ENCODE measurements at places on chromosomes 11 and 22. TPM values are rescaled to one million over a fixed set of nuclear protein-coding genes. Genes with fewer than 3 reads are reported as not detected.

The CNIH2 gene
- 4.0 TPM for polyA plus RNA-seq

The SPTBN2 gene
- 9.3 TPM for polyA plus RNA-seq

The UPK3A gene
- polyA plus RNA-seq, result 0.28 TPM

The PLA2G3 gene
- polyA plus RNA-seq, result not detected

The TRIM51 gene
- not detected for polyA plus RNA-seq

The LRRC32 gene
- 40.0 TPM for polyA plus RNA-seq

The MYO18B gene
- 0.34 TPM for polyA plus RNA-seq

The NXPE1 gene
- polyA plus RNA-seq, result not detected

DNA sequence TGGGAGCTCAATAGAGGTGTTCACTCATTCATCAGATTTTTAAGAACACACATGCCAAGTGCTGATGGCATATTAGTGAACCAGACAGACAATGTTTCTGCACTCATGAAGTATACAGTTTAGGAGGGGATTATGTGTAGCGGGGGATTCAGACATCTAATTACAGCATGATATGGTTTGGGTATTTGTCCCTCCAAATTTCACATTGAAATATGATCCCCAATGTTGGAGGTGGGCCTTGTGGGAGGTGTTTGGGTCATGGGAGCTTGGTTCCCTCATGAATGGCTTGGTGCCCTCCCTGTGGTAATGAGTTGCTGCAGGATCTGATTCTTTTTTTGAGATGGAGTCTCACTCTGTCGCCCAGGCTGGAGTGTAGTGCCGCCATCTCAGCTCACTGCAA is 8.9 kb upstream of the RAB3IL1 start:
- DNase-seq, result no peak

GRCh38 chr11:60658409-60658808 is 41.0 kb upstream of the MS4A8 start:
- no peak for DNase-seq

GRCh38 chr11:6402561-6402981 is 12.3 kb downstream of the SMPD1 start:
- DNase-seq, result no peak

- DNase-seq, result no peak
Measured at GRCh38 chr11:68312780-68313573, 586 bp downstream of the LRP5 start.

DNA sequence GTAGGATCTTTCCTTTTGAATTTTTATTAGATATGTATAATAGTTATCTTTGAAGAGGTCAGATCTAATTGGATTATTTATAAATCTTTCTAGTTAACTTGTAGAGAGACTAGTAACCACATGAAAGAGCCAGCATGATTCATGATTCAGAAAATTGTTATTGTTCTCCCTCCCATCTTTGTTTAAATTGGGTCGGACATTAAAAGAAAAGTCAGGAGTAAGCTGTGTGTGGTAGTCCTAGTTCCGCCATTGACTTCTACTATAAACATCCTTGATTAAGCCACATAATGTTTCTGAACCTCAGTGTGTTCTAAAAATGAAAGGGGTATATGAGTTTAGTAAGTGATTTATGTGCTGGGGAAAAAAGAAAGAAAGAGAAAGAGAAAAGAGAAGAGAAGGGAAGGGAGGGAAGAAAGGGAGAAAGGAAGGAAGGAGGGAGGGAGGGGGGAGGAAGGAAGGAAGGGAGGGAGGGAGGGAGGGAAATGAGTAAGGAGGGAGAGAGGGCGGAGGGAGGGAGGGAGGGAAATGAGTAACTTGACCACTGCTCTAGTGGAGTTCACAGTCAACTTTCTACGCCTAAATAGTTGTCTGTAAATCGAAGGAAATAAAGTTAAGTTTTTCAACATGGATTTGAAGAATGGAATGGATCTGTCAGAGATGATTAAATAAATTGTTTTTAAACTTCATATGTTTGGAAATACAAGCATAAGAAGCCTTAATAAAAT is 32.9 kb downstream of the SIK2 start:
- DNase-seq, result no peak

- DNase-seq, result no peak
Measured at GRCh38 chr11:37280200-37280599, 682.2 kb upstream of the RAG2 start.

GRCh38 chr22:40271440-40271839 is 74.9 kb upstream of the ADSL start:
- DNase-seq, result no peak

- no peak for DNase-seq
Measured at GRCh38 chr11:46122945-46123715, 1.9 kb upstream of the PHF21A start.

- DNase-seq, result no peak
Measured at GRCh38 chr11:104323841-104324240, 159.9 kb upstream of the PDGFD start.

DNA sequence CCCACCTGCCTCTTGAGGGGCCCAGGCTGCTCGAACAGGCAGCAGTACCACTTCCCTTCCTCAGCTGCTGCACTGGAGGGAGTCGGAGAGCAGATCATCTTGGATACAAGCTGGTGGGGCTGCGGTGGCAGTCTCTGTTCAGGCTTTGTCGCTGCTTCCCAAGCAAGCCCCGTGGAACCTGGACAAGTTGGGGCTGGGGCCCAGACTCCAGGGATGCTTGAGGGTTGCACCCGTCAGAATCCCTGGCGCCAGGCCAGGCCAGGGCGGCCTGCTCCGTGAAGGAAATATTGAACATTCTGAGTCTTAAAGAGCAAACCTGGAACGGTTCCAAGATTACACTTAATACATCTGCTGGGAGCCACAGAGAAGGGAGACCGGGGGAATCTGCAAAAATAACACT is 310.1 kb upstream of the SORL1-AS1 start:
- peak; percentile 44 for DNase-seq

DNA sequence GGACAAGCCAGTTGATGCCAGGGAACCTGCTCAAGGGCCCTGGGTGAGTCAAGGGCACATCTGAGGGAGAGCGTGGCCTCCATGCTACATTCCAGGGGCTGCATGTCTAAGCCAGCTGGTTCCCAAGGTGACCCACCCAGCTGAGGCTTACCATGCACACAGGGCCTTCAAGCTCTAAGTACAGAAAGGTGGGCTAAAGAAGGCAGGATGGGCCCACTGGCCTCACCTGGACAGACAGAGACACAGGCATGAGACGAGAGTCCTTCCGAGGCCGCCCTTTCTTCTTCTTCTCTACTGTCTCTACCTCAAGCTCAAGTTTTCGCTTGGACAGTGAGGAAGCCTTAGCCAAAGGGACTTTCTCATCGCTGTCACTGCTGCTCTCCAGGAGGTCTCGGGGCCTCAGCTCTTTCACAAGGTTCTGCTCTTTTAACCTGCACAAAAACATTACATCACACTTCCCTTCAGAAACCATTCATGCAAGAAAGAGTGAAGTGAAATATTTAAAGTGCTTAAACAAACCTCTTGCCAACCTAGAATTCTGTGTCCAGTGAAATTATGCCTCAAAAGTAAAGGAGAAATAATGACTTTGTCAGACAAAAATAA is 69.9 kb downstream of the HIRA start:
- DNase-seq, result no peak

DNA sequence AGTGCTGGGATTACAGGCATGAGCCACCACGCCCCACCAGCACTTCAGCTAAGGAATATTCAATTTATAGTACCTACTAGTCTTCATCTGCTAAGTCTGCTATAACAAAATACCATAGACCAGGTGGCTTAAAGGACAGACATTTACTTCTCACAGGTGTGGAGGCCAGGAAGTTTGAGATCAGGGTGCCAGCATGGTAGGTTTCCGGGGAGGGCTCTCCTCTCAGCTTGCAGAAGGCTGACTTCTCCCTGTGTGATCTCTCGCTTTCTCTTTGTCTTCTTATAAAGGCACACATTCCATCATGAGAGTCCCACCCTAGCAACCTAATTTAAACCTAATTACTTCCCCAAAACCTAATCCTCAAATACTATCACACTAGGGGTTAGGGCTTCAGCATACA is 433.0 kb downstream of the INSC start:
- no peak for DNase-seq

DNA sequence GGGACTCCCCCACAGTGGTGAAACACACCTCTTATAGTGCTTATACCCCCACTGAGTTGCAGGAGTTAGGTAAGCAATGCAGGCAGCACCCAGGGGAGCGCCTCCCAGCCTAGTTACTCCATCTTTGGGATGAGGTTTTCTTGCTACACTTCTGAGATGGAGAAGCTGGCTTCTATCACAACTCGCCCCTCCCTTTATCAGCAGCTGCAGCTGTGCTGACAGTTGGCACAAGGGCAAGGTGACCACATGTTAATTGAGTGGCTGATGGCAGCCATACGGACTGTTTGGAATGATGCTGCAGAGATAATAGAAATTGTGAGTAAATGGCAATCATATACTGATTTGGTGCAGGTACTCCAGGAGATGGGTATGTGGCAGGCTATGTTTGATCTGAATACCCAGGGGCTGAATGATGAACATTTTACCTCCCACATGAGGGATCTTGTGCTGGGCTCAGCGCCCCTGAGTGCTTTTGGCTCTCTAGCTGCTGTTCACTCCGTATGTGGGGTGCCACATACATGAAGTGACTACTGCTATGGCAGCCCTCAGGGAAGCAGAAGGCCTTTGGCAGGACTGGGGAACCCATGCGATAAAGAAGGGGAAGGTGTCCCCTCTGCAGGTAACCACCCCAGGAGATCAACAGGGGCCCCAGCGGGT is 29.2 kb upstream of the KCNA4 start:
- no peak for DNase-seq

DNA sequence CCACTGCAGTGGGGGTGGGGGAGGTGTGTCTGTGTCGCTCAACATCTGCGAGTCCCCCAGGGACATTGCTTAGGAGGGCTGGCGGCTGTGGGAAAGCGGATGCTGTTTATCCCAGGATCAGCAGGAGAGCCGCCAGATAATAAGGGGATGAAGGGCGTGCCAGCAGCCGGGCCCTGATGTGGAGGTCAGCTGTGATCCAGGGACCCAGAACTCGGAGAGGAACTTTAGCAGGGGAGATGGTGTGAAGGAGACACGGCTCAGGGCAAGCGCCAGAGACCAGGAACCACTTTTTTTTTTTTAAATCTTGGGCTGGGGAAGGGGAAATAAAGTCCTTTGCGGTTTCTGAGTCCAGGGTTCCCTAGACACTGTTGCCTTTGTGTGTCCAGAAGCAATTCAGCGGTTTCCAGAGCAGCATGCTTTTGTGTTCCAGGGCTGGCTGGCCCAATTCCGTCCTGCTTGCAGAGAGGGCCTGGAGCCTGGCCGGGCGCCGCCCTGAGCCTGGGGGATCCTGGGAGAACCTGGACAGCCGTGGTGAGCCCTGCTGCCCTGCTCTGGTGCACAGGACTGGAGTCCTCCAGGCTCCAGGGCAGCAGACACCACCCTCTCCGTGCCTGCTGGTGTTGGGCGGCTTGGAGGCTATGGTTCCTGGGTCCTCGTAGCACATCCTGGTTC is at the start of gene GRAMD4:
TSS of gene GRAMD4 (plus strand) at position 557 of the 672 bp plus-strand sequence. CDS start 6,414 bp downstream, outside the sequence.
- no peak for DNase-seq

- no peak for DNase-seq
Measured at GRCh38 chr22:46031066-46031465, 54.1 kb upstream of the WNT7B start.

GRCh38 chr11:84372381-84372950 is 1086.3 kb upstream of the CCDC90B start:
- DNase-seq, result no peak

- DNase-seq, result no peak
Measured at GRCh38 chr22:18069041-18069440, 8.7 kb upstream of the PEX26 start.

- no peak for DNase-seq
Measured at GRCh38 chr11:60447070-60447469, 8.6 kb upstream of the MS4A1 start.

GRCh38 chr11:16080688-16081381 is 275.5 kb downstream of the SOX6 start:
- DNase-seq, result no peak

DNA sequence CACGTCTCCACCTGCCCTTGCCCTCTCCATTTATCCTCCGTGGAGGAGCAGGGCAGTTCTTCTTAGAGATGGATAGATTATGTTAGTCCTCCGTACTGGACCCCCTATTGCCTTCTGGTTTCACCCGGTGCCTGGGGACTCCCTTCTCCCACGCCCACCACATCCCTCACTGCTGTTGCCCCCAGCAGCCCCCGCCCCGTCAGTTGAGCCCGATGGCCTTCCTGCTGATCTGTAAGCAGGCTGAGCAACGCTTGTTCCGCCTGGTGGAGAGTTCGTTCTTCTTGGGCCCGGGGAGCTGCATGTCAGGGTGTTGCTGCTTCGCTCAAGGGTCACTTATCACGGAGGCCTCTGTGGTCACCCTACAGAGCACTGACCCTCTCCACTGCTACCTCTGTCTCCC is 34.2 kb downstream of the B3GAT1 start:
- no peak for DNase-seq

DNA sequence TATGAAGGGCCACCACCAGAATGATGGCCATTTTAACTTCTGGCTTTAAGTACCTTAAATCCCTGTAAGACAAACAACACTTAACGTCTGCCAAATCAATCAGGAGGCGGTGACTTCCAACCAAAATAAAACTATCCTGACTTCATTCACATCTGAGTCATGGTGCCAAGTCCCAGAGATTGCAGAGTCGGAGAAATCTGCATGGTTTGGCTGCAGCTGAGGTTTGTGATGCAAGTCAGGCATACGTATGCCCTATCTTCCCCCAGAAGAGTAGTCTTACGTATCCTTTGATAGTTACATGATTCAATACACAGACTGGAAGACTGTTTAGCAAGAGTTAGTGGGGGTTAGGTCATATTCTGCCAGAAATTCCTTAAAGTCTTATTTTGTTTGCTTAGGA is 1.7 kb upstream of the GAB2 start:
- peak; percentile 78 for DNase-seq
